ENCODE measurements at places on chromosomes 13 and 19. TPM values are rescaled to one million over a fixed set of nuclear protein-coding genes. Genes with fewer than 3 reads are reported as not detected.

DNA sequence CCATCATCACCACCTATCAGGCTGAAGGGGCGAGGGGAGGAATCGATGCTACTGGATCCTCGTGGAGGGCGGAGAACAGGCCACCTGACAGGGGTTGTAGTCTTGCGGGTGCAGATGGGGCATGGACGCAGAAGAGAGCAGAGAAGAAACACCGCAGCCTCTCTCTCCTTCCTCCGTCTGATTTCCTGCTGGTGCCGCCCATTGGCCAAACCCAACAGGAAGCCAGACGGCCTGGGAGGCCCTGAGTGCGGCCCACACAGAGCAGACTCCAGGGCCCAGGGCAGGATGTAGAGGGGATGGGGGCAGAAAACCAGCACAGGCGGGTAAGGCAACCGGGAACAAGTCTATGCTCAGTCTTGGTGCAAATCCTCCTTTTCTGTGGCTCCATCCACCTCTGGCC is 15.4 kb downstream of the CEBPA start:
- H3K36me3 ChIP-seq = peaks cover 15% of the 10 kb centered on the region
- H3K4me3 ChIP-seq = no peak overlapping the region
- peaks cover 6% of the 10 kb centered on the region for H3K4me1 ChIP-seq
- DNase-seq = no peak
- peaks cover 27% of the 10 kb centered on the region for H3K27me3 ChIP-seq

GRCh38 chr13:97043302-97043701 is 49.0 kb upstream of the OXGR1 start:
- no peaks in the 10 kb centered on the region for H3K4me1 ChIP-seq
- no peak overlapping the region for H3K4me3 ChIP-seq
- no peak for DNase-seq
- H3K27ac ChIP-seq = no peak overlapping the region

- no peak for DNase-seq
- H3K27me3 ChIP-seq = no peaks in the 10 kb centered on the region
- no peaks in the 10 kb centered on the region for H3K4me1 ChIP-seq
- H3K4me3 ChIP-seq = no peak overlapping the region
- no peak overlapping the region for H3K27ac ChIP-seq
These were observed 21.1 kb downstream of the SOHLH2 start for GRCh38 chr13:36193151-36193855.

DNA sequence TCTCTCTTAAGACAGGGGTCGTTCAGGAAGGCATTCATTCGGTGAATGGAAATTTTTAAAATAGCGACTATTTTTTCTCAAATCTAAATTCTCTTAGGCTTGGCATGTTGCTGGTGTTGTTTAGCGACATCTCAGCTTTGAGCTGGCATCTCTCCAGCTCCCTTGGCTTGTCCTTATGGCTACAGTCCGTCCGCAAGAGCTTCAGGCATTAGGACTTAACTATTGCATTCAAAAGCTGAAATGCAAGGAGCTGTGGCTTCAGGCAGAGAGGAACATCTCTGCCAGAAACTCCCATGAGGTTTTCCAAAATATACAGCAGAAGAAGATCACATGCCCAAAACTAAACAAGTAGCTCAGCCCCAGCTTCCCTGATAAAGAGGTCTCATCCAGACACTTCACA is 578.5 kb downstream of the EFNB2 start:
- no peaks in the 10 kb centered on the region for H3K27me3 ChIP-seq
- no peak for DNase-seq
- no peaks in the 10 kb centered on the region for H3K36me3 ChIP-seq
- no peaks in the 10 kb centered on the region for H3K4me1 ChIP-seq

DNA sequence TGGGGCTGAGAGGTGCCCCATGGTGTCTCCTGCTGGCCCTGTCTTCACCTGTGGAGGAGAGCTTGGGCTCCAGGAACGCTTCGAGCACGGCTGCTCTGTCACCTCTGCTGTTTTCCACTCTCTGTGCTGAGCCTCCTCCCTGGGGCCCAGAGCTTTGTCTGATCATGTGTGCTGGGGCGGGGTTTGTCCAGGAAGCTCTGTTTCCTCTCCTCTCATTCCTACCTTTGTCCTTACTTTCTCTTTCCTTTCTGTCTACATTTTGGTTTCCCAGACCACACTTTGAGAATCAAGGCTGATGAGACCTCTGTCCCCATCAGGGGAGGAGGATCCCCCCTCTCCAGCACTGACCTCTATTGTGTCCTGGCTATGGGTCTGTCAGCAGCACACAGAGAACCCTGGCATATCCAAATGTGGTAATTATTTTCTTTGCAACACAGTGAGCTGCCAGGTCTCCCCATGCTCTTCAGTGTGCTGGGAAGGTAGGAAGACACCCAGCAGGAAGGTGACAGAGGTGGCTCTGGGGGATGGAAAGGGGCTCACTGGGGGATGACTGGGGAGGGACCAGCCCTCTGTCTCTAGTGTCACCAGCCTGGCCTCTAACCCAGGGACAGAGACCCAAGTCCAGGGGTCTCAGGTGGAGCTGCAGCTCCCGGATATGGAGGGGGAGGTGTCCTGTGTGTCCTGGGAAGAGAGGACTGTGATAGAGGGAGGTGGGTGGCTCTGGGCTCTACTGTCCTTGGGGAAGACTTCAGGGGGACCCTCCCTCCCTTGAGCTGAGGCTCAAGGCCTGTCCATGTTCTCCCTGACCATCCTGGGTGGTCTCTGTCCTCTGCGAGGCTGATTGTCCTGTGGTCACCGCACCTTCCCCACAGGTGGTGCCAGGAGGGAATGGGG is at the start of gene CEACAM1:
CEACAM1 (minus strand) TSS at position 128 of the 894 bp plus-strand sequence; CDS start at position 21, 107 bp downstream.
- peak within 1 kb of the TSS; percentile 87 for H3K4me3 ChIP-seq
- H3K36me3 ChIP-seq = no peaks in the 10 kb centered on the region
- H3K27me3 ChIP-seq = no peaks in the 10 kb centered on the region
- H3K27ac ChIP-seq = peak within 1 kb of the TSS; percentile 95
- peak; percentile 33 for DNase-seq

DNA sequence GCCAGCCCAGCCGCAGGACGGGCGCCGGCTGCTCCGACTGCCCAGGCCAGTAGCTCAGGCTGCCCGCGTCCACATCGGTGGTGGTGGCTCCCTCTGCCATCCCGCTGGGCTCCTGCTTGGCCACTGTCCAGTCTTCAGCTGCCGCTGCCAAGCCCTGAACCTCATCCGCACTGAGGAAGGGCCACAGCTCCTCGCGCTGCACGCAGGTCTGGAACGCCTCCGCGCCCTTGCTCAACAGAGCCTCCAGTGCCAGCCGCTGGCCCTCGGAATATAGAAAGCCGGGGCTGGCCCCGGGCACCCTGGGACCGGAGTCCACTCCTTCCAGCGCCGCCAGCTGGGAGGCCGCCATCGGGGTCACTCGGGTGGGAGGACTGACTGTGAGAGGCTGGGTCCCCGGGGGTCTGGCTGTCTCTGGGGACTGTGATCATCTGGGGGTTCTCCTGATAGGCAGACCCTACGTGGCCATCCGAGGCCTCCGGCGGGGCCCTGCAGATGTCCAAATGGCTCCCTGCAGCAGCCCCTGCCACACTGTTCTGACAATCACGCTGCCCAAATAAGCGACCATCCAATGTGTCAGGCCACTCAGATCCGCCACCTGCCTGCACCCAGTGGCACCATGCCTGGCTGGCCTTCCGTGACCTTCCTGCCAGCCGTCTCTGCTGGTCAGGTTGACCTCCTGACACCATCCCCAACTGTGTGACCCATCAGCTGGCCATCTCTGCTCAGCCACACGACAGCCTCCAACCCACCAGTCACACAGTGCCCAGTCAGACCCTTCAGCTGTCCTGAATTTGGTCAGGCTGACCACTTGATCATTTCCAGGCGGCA is 1.6 kb downstream of the FAM83E start:
- no peak for DNase-seq
- H3K27me3 ChIP-seq = no peaks in the 10 kb centered on the region
- peak overlapping the region; percentile 38 for H3K27ac ChIP-seq
- peaks cover 28% of the 10 kb centered on the region for H3K4me1 ChIP-seq

GRCh38 chr13:46211483-46212351 is at the start of gene LRRC63:
TSS of gene LRRC63 (plus strand) at chr13:46211928. CDS start at chr13:46213035, 1,107 bp downstream.
- peak within 1 kb of the TSS; percentile 95 for H3K27ac ChIP-seq
- H3K4me1 ChIP-seq = peaks cover 27% of the 10 kb centered on the region
- H3K36me3 ChIP-seq = no peaks in the 10 kb centered on the region
- H3K4me3 ChIP-seq = peak within 1 kb of the TSS; percentile 89

GRCh38 chr19:8569066-8569771 is 8.0 kb downstream of the MYO1F start:
- no peaks in the 10 kb centered on the region for H3K36me3 ChIP-seq
- peaks cover 28% of the 10 kb centered on the region for H3K4me1 ChIP-seq
- H3K27me3 ChIP-seq = no peaks in the 10 kb centered on the region
- H3K27ac ChIP-seq = peak overlapping the region; percentile 93

- no peak for DNase-seq
- H3K27me3 ChIP-seq = peaks cover 15% of the 10 kb centered on the region
- no peaks in the 10 kb centered on the region for H3K4me1 ChIP-seq
- no peak overlapping the region for H3K27ac ChIP-seq
- H3K36me3 ChIP-seq = peaks cover 2% of the 10 kb centered on the region
These were observed 68.9 kb downstream of the FREM2 start for GRCh38 chr13:38755793-38756192.

- no peaks in the 10 kb centered on the region for H3K36me3 ChIP-seq
- no peak overlapping the region for H3K4me3 ChIP-seq
- peaks cover 6% of the 10 kb centered on the region for H3K27me3 ChIP-seq
- no peak for DNase-seq
These were observed 409.3 kb downstream of the DIAPH3 start for GRCh38 chr13:59754411-59754810.

DNA sequence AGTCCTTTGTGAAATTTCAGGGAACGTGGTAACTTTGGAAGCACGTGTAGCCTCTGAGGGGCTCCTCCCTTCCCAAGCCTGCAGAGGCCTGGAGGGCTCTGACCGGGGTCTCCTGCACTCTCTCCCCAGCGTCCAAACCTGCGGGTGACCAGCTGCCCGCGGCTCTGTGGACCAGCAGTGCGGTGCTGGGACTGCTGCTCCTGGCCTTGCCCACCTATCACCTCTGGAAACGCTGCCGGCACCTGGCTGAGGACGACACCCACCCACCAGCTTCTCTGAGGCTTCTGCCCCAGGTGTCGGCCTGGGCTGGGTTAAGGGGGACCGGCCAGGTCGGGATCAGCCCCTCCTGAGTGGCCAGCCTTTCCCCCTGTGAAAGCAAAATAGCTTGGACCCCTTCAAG is 2.7 kb upstream of the TPGS1 start:
- no peak for DNase-seq
- H3K4me1 ChIP-seq = peaks cover 21% of the 10 kb centered on the region
- no peaks in the 10 kb centered on the region for H3K36me3 ChIP-seq
- H3K27ac ChIP-seq = no peak overlapping the region

- H3K27me3 ChIP-seq = no peaks in the 10 kb centered on the region
- peaks cover 16% of the 10 kb centered on the region for H3K36me3 ChIP-seq
- H3K27ac ChIP-seq = no peak overlapping the region
- peak overlapping the region; percentile 81 for H3K4me3 ChIP-seq
- peaks cover 72% of the 10 kb centered on the region for H3K4me1 ChIP-seq
These were observed 3.8 kb downstream of the ELAVL1 start for GRCh38 chr19:8001651-8001994.

DNA sequence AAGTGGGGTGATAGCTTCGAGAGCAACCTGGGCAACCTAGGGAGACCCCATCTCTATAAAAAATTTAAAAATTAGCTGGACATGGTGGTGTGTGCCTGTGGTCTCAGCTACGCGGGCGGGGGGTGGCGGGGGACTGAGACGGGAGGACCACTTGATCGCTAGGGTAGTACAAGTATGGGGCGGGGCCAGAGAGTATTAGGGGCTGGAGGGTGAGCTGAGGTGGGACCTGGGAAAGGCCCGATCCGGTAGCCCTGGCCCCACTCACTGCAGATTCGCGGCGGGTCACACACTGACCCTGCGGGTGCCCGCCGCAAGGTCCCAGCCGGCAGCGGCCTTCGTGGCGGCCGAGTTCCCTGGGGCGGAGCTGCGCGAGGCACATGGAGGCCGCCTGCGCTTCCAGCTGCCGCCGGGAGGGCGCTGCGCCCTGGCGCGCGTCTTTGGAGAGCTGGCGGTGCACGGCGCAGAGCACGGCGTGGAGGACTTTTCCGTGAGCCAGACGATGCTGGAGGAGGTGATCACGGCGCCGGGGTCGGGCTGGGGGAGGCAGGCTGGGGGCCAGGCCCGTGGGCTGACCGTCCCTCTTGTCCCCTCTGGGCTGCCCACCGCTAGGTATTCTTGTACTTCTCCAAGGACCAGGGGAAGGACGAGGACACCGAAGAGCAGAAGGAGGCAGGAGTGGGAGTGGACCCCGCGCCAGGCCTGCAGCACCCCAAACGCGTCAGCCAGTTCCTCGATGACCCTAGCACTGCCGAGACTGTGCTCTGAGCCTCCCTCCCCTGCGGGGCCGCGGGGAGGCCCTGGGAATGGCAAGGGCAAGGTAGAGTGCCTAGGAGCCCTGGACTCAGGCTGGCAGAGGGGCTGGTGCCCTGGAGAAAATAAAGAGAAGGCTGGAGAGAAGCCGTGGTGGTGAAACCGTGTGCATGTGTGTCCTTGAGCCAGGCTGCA is 2.0 kb upstream of the ARHGAP45 start:
- DNase-seq = peak; percentile 74
- peak overlapping the region; percentile 72 for H3K4me3 ChIP-seq
- peaks cover 35% of the 10 kb centered on the region for H3K4me1 ChIP-seq
- H3K36me3 ChIP-seq = no peaks in the 10 kb centered on the region
- peak overlapping the region; percentile 78 for H3K27ac ChIP-seq

DNA sequence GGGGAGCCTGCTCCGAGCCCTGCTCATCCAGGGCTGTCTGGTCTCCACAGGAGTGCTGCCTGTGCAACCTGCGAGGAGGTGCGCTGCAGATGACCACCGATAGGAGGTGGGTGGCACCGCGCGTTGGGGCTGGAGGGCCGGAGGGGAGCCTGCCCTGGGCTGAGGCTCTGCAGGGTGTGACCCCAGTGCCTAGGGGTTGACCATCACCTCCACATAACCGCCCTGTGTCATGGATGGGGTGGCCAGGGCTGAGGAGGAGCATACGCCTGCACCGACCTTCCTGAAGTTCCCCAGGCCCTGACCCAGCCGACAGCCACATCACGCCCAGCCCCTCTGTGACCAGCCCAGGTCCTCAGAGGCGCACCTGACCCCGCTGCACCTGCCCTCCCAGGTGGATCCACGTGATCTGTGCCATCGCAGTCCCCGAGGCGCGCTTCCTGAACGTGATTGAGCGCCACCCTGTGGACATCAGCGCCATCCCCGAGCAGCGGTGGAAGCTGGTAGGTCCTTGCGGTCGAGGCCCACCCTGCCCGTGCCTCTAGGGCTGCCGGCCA is 168.7 kb downstream of the KDM4B start:
- H3K36me3 ChIP-seq = peaks cover 26% of the 10 kb centered on the region
- no peaks in the 10 kb centered on the region for H3K27me3 ChIP-seq
- H3K4me3 ChIP-seq = no peak overlapping the region
- no peak for DNase-seq

Gene KLK15
- polyA plus RNA-seq = not detected

Gene AMH
- polyA plus RNA-seq = not detected

Gene SLC15A1
- not detected for polyA plus RNA-seq

Gene PSG11
- not detected for polyA plus RNA-seq

Gene CA11
- polyA plus RNA-seq = 14.1 TPM
